ENCODE measurements at places on chromosomes 1 and 21.

- DNase-seq, result no peak
- H3K4me1 ChIP-seq, result peaks cover 2% of the 10 kb centered on the region
- H3K4me3 ChIP-seq, result no peak overlapping the region
- H3K36me3 ChIP-seq, result no peaks in the 10 kb centered on the region
- no peak overlapping the region for H3K27ac ChIP-seq
Measured at GRCh38 chr21:29117372-29117955, 13.0 kb upstream of the MAP3K7CL start.

- H3K27me3 ChIP-seq, result peaks cover 74% of the 10 kb centered on the region
- no peak overlapping the region for H3K27ac ChIP-seq
- DNase-seq, result no peak
- H3K4me1 ChIP-seq, result no peaks in the 10 kb centered on the region
- peaks cover 3% of the 10 kb centered on the region for H3K36me3 ChIP-seq
- H3K4me3 ChIP-seq, result no peak overlapping the region
Measured at GRCh38 chr1:204871405-204872037, 859 bp downstream of the NFASC start.

GRCh38 chr21:42671778-42672593 lies 18.6 kb downstream of the PDE9A start:
- H3K4me1 ChIP-seq, result peaks cover 3% of the 10 kb centered on the region
- no peaks in the 10 kb centered on the region for H3K36me3 ChIP-seq
- H3K27me3 ChIP-seq, result no peaks in the 10 kb centered on the region
- no peak overlapping the region for H3K4me3 ChIP-seq

DNA sequence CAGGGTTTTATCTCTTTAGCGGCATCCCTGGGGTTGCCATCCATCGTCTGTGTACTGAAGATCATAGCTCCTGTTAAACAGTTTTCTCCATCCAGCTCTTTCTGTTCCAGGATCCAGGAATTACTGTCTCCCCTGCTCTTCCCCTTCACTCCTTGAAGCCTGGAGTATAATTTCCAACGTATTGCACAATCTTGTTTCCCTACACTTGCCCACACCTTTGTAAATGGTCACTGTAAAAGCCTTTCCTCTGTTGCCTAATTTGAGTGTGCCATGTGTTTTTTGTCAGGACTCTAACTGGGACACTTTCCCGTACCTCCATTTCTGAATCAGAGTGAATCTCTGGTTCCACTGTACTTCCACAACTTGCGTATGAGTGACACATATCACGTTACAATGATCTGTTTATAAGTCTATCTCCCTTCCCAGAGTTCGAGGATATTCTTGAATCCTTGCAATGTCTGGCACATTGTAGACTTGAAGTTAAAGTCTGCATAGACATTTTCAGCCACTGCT lies 199.6 kb upstream of the SNX7 start:
- H3K4me3 ChIP-seq, result no peak overlapping the region
- peaks cover 32% of the 10 kb centered on the region for H3K27me3 ChIP-seq
- no peaks in the 10 kb centered on the region for H3K36me3 ChIP-seq
- DNase-seq, result no peak

GRCh38 chr21:44950351-44950750 lies 10.5 kb downstream of the SLX9 start:
- peaks cover 9% of the 10 kb centered on the region for H3K4me1 ChIP-seq
- H3K36me3 ChIP-seq, result peaks cover 2% of the 10 kb centered on the region
- no peaks in the 10 kb centered on the region for H3K27me3 ChIP-seq
- peak overlapping the region; percentile 34 for H3K27ac ChIP-seq
- no peak for DNase-seq
- no peak overlapping the region for H3K4me3 ChIP-seq

All from T-helper 17 cell (primary cell).